ENCODE measurements at places on chromosomes 7 and 10.

DNA sequence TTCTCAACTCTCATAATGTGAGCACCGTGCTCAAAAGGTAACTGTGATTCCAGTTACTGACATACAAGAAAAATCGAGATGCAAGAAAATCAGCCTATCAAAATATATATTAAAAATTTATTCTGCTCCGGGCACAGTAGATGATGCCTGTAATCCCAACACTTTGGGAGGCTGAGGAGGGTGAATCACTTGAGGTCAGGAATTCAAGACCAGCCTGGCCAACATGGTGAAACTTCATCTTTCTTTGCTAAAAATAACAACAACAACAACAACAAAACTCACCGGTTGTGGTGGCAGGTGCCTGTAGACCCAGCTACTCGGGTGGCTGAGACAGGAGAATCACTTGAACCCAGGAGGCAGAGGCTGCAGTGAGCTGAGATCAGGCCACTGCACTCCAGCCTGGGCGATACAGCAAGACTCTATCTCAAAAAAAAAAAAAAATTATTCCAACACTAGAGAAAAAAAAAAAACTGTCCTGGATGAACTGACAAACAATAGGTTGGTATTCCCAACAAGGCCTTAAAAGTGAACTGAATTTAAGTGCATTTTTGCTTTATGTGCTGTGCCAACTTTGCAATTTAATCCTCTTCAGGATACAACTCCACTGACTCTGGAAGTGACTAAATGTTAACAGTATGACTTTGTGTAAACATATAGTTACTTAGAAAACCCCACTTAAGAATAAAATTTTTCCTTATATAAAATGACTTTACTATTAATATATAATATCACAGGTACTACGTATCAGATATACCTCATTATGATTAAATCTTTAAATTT, 51.1 kb downstream of the JMJD1C start:
- DNase-seq: no peak

GRCh38 chr10:49552277-49552676, 13.4 kb upstream of the ERCC6 start:
- DNase-seq: no peak

- no peak for DNase-seq
Measured at GRCh38 chr7:44216521-44217222, 15.9 kb downstream of the YKT6 start.

- DNase-seq: no peak
Measured at GRCh38 chr7:158368449-158368848, 219.2 kb downstream of the PTPRN2 start.
